CD4-positive, CD25-positive, alpha-beta regulatory T cell (primary cell): ENCODE measurements at places on chromosomes 12 and 14. TPM values are rescaled to one million over a fixed set of nuclear protein-coding genes. Genes with fewer than 3 reads are reported as not detected.
A peak's percentile ranks its signal among the peaks of the same experiment; 100 is the strongest.

The EIF2S3B gene
- total RNA-seq = 0.62 TPM

The SLC41A2 gene
- 4.7 TPM for total RNA-seq

The CLEC2A gene
- not detected for total RNA-seq

The FBXO33 gene
- 59.9 TPM for total RNA-seq

The UBC gene
- total RNA-seq = 2,012 TPM

- no peak for DNase-seq
These were observed 21.1 kb upstream of the OS9 start for GRCh38 chr12:57672801-57673200.

DNA sequence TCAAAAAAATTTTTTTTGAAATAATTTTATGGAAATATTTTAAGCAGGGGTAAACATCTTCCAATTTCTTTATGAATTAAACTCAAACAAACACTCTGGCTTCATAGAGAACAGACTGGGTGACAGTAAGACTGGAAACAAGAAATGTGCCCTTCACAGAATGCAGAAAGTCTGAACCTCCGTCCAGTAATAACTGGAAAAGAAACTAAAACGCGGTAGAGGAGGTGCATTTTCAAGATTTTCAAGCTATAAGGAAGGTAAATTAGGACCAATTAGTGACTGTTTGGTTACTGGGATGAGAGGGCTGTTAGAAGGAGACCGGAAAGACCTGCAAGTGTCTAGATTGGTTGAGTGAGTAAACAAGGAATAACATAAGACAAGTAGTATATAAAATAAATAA, 245.7 kb downstream of the CEP128 start:
- no peak for DNase-seq

GRCh38 chr12:46266869-46267574, 1.8 kb downstream of the SLC38A1 start:
- peak; percentile 86 for DNase-seq

GRCh38 chr14:90381011-90381786, 15.6 kb upstream of the CALM1 start:
- DNase-seq = peak; percentile 12

DNA sequence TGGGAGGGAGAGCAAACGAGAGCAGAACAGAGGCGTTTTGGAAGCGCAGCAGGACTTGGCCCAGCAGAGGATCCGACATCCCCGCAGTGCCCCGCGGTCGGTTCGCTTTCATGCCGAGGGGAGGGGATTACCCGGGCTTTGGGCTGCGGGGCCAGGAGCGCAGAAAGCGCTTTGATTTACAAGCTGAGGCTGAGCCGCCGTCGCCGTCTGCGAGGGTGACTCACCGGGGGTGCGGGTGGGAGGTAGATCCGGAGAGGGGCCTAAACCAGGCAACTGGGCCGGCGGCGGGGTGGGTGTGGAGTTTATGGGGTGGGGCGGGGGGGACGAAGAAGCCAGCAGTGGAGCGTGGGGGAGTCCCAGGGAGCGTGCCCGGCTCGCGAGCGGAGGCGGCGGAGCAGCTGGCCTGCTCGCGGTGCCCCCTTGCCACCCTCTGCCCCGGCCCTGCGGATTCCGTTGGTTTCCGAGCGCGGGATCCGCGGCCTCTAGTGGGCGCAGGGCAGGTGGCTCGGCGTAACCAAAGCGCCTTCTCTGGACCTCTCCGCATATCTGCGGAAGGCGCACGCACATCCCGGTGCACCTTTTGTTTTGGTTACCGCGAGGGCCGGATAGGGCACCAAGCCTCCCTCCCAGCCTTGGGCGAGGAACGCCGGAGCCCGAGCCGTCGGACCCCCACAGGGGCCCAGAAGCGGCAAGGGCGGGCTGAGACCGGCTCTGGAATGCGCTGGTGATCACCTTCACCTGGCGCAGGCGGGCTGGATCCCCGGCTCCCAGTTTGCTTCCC, 2.6 kb downstream of the SIX4 start:
- DNase-seq = peak; percentile 19

- DNase-seq = no peak
These were observed 21.6 kb downstream of the GPR132 start for GRCh38 chr14:105043641-105044040.

DNA sequence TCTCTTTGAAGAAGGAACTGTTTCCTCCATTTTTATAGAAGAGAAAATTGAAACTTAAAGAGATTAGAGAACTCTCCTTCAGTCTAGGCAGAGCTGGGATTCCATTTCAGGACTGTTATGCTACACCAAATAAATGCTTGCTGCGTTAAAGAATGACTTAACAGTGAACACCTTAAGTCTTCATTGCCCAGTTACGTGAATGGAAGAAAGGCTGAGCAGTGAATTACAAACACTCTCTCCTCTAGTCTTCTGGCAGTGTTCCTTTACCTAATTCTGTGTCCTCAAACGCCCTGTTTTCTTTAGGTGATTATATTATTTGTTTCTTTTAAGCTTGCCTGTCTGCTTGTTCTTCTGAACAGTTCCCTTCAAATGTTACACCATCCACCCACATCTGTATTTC, 59.7 kb downstream of the RCOR1 start:
- no peak for DNase-seq
